ENCODE measurements at places on chromosomes 2 and 18. TPM values are rescaled to one million over a fixed set of nuclear protein-coding genes. Genes with fewer than 3 reads are reported as not detected.

GRCh38 chr18:2406544-2406943 lies 164.8 kb downstream of the METTL4 start:
- no peaks in the 10 kb centered on the region for H3K4me1 ChIP-seq
- H3K27me3 ChIP-seq = no peaks in the 10 kb centered on the region
- no peaks in the 10 kb centered on the region for H3K36me3 ChIP-seq
- no peak overlapping the region for H3K4me3 ChIP-seq
- no peak overlapping the region for H3K27ac ChIP-seq

DNA sequence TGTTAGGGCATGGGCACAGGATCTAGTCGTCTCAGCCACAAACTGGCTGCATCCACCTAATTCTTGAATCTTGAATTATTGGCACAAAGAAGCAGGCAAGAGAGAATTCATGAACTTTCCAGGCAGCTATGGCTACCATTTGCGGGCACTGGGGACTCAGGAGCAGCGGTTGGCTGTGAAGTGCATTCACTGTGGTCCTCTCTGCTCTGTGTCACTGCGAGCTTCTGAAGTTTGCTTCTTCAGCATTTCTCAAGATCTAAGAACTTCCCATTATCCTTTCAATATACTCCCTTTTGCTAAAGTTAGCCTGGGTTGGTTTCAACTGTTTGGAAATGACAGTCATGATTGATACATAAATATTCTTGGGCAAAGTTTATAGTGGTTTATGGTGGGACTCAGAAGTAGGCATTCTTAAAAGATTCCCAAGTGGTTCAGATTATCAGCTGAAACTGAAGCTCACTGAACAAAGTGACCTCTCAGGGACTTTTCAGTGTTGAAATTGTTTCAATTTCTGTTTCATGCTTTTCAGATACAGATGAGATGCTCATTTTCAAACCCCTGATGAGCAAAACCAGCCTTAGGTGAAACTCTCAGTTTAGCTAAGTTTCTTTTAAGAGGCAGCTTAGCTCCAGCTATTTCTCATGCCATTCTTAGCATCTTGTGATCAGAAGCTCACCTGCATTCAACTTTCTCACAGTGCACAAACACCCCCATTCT lies 1258.3 kb upstream of the GYPC start:
- H3K4me1 ChIP-seq = no peaks in the 10 kb centered on the region
- H3K36me3 ChIP-seq = no peaks in the 10 kb centered on the region
- no peaks in the 10 kb centered on the region for H3K27me3 ChIP-seq

- DNase-seq = no peak
- no peaks in the 10 kb centered on the region for H3K27me3 ChIP-seq
- no peak overlapping the region for H3K4me3 ChIP-seq
- no peak overlapping the region for H3K27ac ChIP-seq
- H3K4me1 ChIP-seq = no peaks in the 10 kb centered on the region
- no peaks in the 10 kb centered on the region for H3K36me3 ChIP-seq
Observed at GRCh38 chr2:217096474-217097225, 236.8 kb upstream of the TNP1 start.

GRCh38 chr2:181142514-181142913 lies 162.1 kb downstream of the UBE2E3 start:
- no peak overlapping the region for H3K27ac ChIP-seq
- H3K27me3 ChIP-seq = no peaks in the 10 kb centered on the region
- H3K4me3 ChIP-seq = no peak overlapping the region
- no peak for DNase-seq
- no peaks in the 10 kb centered on the region for H3K36me3 ChIP-seq

- no peak overlapping the region for H3K4me3 ChIP-seq
- H3K4me1 ChIP-seq = peaks cover 35% of the 10 kb centered on the region
- no peaks in the 10 kb centered on the region for H3K27me3 ChIP-seq
Observed at GRCh38 chr2:203580844-203581243, 45.7 kb upstream of the RAPH1 start.

DNA sequence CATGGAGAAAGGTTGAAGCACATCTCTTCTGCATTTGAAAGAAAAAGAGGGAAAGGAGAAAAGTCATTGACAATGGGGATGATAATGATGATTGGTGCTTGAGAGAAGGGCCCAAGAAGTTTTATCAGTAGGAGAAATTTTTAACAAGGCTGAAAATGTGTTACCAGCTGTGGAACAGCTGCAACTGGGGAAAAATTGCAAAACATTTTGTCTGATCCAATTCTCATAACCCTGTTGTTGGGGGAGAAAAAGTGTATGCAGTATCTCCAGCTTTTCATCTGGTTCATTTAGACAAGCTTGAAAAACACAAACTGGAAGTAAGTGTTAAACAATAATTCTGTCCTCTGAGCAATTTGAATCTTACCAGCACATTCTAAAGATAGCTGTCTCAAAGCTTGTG lies 92.7 kb downstream of the CSRNP3 start:
- H3K4me3 ChIP-seq = no peak overlapping the region
- no peaks in the 10 kb centered on the region for H3K4me1 ChIP-seq
- no peaks in the 10 kb centered on the region for H3K27me3 ChIP-seq

GRCh38 chr2:233829193-233830110 lies 24.9 kb downstream of the HJURP start:
- H3K27me3 ChIP-seq = no peaks in the 10 kb centered on the region
- no peak for DNase-seq
- no peak overlapping the region for H3K4me3 ChIP-seq

DNA sequence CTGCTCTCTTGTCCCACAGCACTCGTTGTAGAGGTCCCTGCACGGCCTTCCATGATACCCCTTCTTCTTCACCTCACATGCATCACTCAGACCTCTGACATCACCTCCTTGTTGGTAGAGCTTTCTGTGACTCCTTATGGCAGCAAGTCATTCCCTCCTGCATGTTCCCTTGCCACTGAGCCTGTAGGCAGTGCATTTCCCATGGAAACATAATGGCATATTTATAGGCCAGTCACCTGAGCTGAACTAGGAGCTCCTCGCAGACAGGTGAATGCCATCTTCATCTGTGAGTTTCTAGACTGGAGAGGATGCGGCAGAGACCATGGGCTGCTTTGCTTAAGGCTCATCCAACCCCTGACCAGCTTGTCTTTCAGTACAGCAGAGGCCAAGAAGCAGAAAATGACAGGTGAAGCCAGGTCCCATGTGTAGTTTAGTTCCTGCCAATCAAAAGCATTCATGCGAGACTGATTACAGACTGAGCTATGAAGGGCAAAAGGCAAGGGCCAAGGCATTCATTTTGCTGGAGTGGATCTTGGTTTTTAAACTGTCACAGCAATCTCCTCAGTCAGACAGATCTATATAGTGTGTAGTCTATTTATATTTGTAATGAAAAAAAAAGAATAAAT lies 59.4 kb upstream of the NEDD4L start:
- no peak overlapping the region for H3K4me3 ChIP-seq
- no peak for DNase-seq
- no peaks in the 10 kb centered on the region for H3K36me3 ChIP-seq

GRCh38 chr2:41791523-41791922 lies 256.3 kb upstream of the PKDCC start:
- H3K27ac ChIP-seq = no peak overlapping the region
- peak; percentile 20 for DNase-seq
- H3K4me3 ChIP-seq = no peak overlapping the region
- H3K36me3 ChIP-seq = no peaks in the 10 kb centered on the region
- no peaks in the 10 kb centered on the region for H3K4me1 ChIP-seq
- H3K27me3 ChIP-seq = no peaks in the 10 kb centered on the region

DNA sequence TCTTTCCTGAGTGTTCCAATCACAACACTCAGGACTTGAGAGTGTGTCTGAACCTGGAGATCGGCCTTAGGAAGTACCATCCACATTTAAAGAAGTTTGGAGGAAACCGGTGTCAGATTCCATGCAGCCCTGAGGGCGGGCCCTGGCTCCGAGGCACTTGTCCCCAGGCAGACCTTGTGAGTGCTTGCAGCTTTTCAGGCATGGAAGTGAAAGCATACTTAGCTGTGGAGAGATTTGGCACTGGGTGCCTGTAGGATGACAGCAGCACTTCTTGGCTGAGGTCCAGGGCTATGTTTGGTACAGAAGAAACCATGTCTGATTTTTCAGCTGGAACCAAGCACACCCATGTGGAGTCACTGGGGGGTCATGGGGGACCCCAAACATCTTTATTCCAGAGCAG lies 230.8 kb downstream of the SEPTIN10 start:
- no peaks in the 10 kb centered on the region for H3K4me1 ChIP-seq
- no peak overlapping the region for H3K4me3 ChIP-seq
- H3K27ac ChIP-seq = no peak overlapping the region
- no peaks in the 10 kb centered on the region for H3K36me3 ChIP-seq
- no peaks in the 10 kb centered on the region for H3K27me3 ChIP-seq
- DNase-seq = no peak

DNA sequence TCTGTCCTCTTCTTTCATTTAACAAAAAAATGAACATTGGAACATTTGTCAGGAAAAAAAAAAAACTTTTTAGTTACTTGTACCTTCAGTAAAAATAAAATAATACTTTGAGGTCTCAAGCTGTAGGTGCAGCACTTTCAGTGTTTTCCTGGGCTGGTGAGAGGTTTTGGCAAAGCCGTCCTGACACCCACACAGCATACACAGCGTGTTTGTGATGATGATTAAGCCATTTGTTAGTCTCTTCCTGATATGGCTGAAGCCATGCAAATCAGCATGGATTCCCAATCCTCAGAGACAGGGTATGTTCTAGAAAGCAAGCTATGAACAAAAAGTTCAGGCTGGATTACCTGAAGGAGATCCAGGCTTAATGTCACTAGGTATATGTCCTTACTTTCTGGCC lies 236.8 kb downstream of the ZNF516 start:
- peaks cover 52% of the 10 kb centered on the region for H3K27me3 ChIP-seq
- H3K4me1 ChIP-seq = no peaks in the 10 kb centered on the region
- no peaks in the 10 kb centered on the region for H3K36me3 ChIP-seq

DNA sequence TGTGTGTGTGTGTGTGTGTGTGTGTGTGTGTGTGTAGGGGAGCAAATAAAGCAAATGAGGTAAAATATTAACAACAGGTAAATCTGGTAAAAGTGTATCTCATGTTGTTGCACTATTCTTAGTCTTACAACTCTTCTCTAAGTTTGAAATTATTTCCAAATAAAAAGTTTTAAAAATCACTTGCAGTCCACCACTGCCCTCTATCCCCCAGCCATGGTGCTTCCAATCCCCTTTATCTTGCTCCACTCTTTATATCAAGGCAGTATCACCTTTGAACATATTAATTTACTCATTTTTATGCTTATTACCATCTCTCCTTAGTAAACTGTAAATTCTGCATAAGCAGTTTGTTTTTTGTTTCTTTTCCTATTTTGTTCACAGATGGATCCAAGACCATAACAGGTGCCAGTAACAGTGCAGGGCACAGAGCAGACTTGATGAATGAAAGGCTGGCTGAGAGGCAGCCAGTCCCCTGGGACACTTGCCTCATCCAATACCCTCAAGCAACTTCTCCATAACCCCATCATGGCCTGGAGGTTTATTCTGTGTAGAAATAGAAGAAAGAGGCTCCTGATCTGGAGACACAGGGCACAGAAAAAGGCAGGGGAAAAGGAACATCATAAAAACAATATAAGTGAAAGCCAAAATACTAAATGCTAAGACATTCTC lies 67.6 kb downstream of the LDAH start:
- no peaks in the 10 kb centered on the region for H3K27me3 ChIP-seq
- no peak for DNase-seq
- peaks cover 4% of the 10 kb centered on the region for H3K36me3 ChIP-seq
- no peak overlapping the region for H3K4me3 ChIP-seq
- no peak overlapping the region for H3K27ac ChIP-seq

GRCh38 chr2:104774631-104775030 lies 79.3 kb upstream of the POU3F3 start:
- no peak overlapping the region for H3K4me3 ChIP-seq
- no peaks in the 10 kb centered on the region for H3K27me3 ChIP-seq
- no peaks in the 10 kb centered on the region for H3K36me3 ChIP-seq

DNA sequence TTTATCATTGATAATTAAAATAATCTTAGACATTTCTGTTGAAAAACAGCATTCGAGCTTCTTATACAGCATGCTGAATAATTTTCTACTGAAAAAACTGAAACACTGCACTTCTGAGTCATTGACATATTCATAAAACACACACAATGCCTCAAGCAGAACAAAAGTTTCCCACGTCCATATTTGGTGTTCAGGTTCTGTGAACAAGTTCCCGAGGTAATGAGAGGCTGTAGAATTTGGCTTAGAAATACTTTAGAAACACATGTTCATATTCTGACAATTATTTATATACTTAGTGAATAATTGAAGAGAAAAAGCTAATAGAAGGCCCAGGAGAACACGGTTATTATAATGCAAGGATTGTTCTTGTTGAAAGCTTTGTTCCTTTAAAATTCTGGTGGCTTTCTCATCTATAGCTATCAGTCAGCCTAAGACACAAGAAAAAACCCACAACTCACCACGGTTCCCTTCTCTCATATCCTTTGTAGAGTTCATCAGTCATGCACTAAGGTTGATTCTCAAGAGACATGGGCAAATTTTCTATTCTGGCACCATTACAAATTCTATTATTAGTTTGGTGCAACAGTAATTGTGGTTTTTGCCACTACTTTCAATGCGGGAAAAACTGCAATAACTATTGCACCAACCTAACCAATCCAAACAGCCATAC lies 194.4 kb downstream of the TMX3 start:
- H3K36me3 ChIP-seq = no peaks in the 10 kb centered on the region
- H3K4me3 ChIP-seq = no peak overlapping the region
- no peak for DNase-seq

The PHOSPHO2 gene
- 11.4 TPM for total RNA-seq

The OSBPL6 gene
- 0.10 TPM for total RNA-seq

The IGFBP2 gene
- total RNA-seq = 0.45 TPM

The ITGB6 gene
- not detected for total RNA-seq

All from HepG2 (cell line).